ENCODE measurements at places on chromosomes 1 and 21.

DNA sequence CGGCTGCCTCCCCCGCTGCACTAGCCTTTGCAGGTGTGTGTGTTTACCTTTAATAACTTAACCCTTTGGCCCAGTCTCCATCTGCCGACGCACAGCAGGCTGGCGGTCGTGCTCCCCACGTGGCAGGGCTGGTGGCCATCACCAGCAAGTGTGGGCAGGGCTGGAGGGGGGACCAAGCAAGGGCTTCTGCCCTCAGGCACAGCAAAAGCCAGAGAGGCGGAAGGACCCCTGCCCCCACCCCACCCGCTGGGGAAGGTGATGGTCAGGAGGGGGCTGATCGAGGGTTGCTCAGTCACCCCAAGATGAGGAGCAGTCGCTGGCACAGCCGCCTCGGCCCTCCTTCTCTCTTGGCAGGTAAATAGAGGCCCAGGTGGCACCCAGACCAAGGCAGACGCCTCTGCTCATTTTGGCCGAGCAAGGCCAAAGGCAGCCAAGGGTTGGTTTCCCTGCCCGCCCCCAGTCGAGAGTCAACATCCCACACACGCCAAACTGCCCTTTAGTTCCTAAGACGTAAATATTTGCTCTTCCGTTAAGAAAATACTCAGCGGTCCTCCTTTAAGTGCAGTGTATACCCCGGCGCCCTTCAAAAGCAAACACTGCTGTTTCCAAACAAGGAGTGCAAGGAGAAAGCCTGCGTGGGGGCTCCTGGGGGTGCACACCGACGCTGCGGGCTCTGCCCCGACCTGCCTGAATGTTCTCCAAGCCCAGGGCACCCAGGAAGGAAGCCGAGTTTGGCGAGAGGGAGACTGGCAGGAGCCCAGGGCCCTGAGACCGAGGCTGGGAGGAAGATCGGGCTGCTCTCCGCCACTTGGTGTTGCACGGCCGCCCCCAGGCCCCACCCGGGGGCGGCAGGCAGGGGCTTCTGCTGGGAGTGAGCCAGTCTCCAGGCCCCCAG, 82.7 kb downstream of the SIK1 start:
- DNase-seq, result no peak

GRCh38 chr1:205827623-205828022, 14.6 kb upstream of the SLC41A1 start:
- DNase-seq, result no peak

GRCh38 chr1:155650231-155650757, 38.3 kb downstream of the YY1AP1 start:
- DNase-seq, result no peak

DNA sequence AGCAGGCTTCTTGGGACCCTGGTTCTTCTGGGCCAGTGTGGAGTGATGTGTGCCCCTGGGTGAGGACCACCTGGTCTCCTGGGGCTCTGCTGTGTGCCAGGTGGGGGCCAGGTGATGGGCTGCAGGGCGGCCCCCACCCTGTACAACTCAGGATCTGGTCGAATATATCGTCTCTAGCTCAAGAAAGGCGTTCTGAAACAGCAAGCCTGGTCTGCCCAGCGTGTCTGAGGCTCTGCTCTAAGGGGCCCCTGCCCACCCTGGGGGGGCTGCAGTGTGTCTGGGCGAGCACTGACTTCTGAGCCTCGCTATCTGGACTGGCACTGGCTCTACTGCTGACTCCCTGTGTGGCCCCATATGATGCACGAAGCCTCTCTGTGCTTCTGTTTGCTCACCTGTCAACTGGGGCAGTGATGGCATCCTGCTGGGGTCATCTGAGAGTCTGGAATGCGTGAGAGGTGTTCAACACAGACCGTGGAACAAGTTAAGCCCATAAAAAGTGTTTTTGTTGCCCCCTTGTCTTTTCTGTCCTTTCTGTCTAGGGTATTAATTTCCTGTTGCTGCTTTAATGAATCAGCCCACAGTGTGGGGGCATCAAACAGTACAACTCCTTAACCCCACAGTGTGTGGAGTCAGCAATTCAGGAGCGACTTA, 56.0 kb upstream of the TRAPPC10 start:
- DNase-seq, result no peak

DNA sequence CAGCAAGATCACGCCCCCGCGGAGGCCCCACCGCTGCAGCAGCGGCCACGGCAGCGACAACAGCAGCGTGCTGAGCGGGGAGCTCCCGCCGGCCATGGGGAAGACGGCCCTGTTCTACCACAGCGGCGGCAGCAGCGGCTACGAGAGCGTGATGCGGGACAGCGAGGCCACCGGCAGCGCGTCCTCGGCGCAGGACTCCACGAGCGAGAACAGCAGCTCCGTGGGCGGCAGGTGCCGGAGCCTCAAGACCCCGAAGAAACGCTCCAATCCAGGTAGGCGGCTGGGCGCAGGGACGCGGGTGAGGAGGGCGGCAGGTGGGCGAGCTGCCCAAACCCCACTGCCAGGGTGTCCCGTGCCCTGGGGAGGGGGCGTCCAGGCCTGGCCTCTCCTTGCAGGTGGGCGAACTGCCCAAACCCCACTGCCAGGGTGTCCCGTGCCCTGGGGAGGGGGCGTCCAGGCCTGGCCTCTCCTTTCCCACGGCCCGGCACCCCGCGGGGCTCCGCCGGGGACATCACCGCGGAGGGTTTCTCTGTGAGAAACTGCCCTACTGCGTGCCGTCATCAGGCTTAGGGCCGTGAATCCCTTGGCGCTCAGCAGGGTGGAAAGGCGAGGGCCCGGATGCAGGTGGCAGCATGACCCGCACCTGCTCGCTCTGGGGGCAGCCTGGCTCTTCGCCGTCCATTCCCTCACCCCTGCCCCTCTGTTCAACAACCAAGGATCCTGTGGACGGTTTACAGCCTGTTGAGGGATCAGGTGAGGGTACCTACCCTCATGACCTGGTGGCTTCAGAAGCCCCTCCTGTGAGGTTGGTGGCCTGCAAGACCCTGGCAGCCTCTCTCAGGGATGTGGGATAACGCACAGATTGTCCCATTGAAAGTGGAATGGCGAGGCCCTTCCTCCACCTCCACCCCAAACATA, 534.0 kb downstream of the KIF26B start:
- DNase-seq, result no peak

GRCh38 chr1:212482637-212483441, 50.1 kb downstream of the NENF start:
- no peak for DNase-seq

GRCh38 chr1:43306688-43307457, 6.1 kb downstream of the TIE1 start:
- DNase-seq, result no peak

DNA sequence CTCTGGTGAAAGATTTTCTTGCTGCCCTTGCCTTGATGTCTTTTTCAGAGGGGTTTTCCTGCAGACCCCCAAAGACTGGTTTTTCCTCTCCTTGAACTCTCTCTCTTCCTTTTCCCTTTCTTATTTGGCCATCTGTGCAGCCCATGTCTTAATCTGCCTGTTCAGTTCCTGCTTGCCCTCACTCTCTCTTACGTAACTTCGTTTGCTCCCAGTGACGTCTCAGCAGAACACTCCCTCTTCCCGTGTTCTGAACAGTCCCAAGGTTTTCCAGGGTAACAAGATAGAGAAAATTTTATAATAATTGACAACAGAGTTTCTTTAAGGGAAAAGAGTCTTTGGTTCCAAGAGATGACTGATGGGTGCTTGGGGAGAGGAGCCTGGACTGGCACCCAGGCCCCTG, 109.1 kb upstream of the LMO4 start:
- no peak for DNase-seq

- DNase-seq, result no peak
These were observed 17.3 kb downstream of the C8B start for GRCh38 chr1:56948403-56949023.

GRCh38 chr1:63746129-63746864, 27.5 kb upstream of the ROR1 start:
- no peak for DNase-seq

DNA sequence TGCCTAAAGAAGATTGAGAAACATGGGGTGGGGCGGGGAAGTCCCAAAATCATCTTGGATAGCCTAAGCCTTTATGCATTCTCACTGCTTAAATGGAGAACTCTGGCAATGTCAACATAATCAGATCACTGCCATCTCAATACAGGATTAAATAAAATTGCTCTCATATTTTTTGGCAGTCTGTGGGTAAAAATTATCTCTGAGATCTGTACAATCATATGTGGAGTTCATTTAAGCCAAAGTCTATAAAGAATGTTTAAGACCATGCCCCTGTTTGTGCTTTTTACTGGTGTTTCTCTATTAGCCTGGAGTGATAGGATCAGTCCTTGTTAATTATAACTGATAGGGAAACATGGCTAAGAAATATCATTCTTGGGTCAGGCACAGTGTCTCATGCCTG, 136.3 kb downstream of the GPR52 start:
- DNase-seq, result no peak

- DNase-seq, result no peak
These were observed 72.4 kb downstream of the ELAVL4 start for GRCh38 chr1:50181027-50181663.

- peak; percentile 41 for DNase-seq
These were observed 298.9 kb downstream of the KCNT2 start for GRCh38 chr1:196309386-196309785.

DNA sequence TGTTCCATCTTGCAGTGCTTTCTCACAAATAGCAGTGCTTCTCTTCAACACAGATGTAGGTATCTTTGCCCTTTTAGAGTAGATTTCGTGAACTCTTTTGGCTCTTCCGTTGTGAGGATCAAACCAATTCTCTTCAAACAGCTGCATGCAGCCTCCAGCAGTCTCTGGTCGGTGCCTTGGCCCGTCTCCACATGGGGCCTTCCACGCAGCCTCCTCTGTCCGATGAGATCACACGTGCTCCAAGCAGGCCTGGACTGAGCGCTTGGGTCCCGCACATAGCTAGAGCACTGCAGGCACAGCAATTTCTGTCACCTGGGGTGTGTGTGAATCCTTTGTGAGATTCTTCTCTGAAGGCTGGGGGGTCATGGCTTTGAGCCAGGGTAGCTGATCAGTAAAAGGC, 82.8 kb upstream of the KCNE2 start:
- DNase-seq, result no peak

DNA sequence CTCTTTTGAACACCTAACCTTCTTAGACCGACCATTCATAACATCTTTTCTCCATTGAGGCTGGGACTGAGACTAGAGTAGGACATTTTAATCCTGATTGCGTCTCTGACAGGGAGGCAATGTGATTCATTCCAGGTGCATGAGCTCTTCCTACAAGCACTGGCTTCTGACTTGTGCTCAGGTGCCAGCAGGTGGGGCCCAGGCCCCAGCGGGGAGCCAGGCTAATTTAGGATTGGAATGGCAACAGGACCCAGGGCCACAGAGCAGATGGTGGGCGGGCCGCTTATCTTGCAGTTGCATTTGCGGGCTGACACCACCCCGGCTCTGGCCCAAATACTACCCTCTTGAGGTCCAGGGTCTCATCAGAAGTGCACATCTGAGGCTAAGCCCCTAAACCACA, 4.1 kb downstream of the GPA33 start:
- no peak for DNase-seq

DNA sequence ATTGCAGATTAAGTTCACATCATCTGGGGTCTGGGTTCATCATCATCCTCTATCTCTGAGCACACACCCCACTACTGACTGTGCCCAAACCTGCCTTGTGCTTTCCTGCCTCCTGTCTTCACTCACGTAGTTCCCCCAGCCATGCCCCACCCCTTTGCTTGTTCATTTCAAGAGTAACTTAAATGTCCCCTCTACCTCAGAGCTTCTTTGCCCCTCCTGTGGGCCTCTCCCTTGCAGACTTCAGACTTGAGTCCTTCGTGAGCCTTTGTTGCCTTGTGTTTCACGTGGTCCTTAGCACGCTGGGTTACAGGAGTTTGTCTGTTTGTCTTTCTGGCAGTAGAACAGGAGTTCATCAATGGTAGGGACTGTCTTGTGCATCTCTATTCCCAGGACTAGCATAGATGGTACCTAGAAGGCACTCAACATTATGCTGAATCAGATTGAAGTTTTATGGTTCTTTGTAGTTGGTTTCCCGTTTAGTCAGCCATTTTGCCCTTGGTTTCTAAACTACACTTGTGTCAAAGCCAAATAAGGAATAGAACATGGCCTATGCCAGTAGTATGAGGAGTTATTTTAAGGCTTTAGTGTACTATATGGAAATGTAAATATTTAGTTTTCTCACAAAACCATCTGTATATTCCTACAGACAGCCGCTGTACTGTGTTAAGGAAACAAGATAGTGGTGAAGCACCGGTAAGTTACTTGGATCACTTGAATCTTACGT, 86.2 kb downstream of the TTC3 start:
- no peak for DNase-seq

DNA sequence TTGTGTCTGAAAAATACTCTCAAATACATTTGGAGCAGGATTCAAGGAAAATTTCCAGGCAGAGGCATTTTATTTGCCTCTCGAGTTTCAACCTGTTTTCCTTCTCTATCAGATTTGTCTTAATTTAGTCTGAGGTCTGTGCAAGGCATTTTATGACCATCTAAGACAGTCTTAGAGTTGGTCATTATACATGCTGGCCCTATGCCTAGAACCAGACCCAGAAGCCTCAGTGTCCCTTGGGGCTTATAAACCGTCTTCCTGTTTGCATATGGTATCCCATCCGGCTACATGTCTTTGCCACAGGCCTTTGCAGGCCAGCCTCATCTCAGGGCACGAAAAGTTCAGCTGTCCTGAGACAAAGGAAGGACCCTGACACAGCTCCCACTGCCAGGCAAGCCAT, 346.1 kb downstream of the SIPA1L2 start:
- no peak for DNase-seq

DNA sequence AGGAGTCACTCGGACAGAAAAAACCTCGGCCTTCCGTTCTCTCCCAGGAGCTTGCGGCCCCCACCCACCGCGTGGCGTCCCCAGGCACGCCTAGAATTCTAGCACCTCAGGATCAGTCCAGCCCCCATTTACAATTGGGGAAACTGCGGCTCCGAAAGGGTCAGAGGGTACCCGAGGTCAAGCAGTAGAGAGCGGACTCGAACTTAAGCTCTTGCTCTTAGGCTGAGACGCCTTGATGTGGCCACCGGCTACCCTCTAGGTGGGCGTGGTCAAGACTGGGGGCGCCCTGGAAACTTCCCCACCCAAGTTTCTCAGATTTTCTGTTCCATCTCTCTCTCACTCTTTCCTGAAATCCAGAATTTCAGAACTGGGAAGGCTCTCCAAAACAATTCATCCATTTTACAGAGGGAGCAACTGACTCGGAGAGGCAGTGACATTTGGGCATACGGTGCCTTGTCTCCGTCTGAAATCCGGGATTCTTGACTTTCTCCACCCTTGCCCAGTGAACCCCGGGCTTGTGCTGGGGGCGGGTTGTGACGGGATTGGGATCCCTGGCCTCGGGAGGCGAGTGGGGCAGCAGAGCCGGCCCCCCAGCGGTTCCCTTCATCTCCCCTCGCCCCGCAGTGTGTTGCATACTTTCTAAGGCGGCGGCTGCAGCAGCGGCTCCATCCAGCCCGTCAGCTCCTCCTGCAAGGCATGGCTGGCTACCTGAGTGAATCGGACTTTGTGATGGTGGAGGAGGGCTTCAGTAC, 777 bp downstream of the AZIN2 start:
- DNase-seq, result peak; percentile 25

Measured in pons (tissue), 1 donor.